ENCODE measurements at places on chromosomes 13 and 19. TPM values are rescaled to one million over a fixed set of nuclear protein-coding genes. Genes with fewer than 3 reads are reported as not detected.

The DLL3 gene
- total RNA-seq: 11.1 TPM

The ZNF69 gene
- not detected for total RNA-seq

The HIPK4 gene
- total RNA-seq: 0.34 TPM

The CCDC70 gene
- total RNA-seq: not detected

The YJEFN3 gene
- total RNA-seq: 4.0 TPM

The APC2 gene
- 1.2 TPM for total RNA-seq

The COL4A2 gene
- total RNA-seq: 173 TPM

The ZNF627 gene
- total RNA-seq: 3.7 TPM

The TEX26 gene
- not detected for total RNA-seq

The DMKN gene
- total RNA-seq: 38.9 TPM

The KLK5 gene
- total RNA-seq: 0.09 TPM

The FUT6 gene
- not detected for total RNA-seq

The ZNF431 gene
- 3.0 TPM for total RNA-seq

The C19orf85 gene
- not detected for total RNA-seq

The ZNF677 gene
- total RNA-seq: not detected

The PLVAP gene
- not detected for total RNA-seq

The PPM1N gene
- 6.2 TPM for total RNA-seq

The MCEMP1 gene
- not detected for total RNA-seq

The ZNF20 gene
- total RNA-seq: 0.29 TPM

The PDCD2L gene
- total RNA-seq: 26.3 TPM

The PRTN3 gene
- total RNA-seq: 0.43 TPM

The SIGLEC5 gene
- not detected for total RNA-seq

The FXYD1 gene
- total RNA-seq: 0.10 TPM

The SERTAD1 gene
- 40.8 TPM for total RNA-seq

The TRMT1 gene
- 32.2 TPM for total RNA-seq

The GZMM gene
- not detected for total RNA-seq

The LMTK3 gene
- total RNA-seq: 4.1 TPM

The LYL1 gene
- 0.85 TPM for total RNA-seq

The ZNF814 gene
- total RNA-seq: 2.3 TPM
